ENCODE measurements at places on chromosomes 2 and 18.

GRCh38 chr2:181778621-181779201, 98.4 kb upstream of the NEUROD1 start:
- no peak for DNase-seq

DNA sequence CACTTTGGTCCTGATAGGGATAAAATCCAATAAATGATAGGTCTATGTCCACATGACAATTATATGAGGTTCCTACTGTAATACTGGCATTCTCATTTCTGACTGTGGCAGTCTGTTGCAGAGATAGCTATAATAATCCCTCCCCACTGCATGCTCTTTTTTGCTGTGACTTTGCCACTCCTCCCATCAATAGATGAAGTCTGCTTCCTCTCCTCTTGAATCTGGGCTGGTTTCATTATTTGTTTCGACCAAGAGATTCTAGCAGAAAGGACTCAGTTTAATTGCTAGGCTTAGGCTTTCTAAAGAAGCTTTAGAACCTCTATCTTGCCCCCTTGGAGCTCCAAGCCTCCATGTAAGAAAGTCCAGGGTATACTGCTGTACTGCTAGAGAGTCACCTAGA, 23.3 kb upstream of the CREB1 start:
- DNase-seq: no peak

DNA sequence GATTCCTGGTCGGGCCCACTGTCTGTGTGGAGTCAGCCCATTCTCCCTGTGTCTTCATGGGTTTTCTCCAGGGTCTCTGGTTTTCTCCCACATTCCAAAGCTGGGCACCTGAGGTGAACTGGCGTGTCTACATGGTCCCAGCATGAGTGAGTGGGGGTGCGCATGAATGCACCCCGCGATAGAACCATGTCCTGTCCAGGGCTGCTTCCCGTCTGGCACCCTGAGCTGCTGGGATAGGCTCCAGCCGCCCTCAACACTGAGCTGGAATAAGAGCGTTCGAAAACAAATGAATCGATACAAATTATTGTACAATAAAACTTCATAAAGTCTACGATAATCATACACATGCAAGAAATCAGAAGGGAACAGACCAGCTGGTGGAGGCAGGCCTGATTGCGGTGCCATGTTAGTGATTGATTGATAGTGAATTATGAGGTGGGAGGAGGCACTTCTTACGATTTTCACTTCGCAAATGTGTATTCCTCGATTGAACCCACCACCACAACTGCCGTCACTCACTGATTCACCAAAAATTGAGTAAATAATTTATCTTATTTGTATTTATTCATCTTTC, 186.6 kb downstream of the MGAT5 start:
- no peak for DNase-seq

DNA sequence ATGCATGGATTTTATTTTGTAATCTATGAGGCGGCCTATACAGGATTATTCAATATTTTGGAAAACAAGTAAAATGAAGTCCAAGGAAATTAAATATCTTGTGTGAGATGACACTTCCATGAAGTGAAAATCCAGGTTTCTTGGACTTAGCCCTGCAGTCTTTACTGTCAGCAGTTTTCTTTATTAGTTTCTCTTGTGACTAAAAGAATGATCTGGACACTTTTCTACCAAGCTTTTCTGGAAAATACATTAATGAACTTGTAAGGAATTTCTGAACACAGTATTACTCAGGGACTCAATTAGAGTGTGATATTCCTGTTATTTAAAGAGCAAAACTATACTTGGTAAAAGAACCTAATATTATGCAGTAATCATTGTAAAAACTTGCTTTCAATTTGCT, 610.4 kb upstream of the SLC8A1 start:
- DNase-seq: no peak
